ENCODE measurements at places on chromosomes 11 and 22. TPM values are rescaled to one million over a fixed set of nuclear protein-coding genes. Genes with fewer than 3 reads are reported as not detected.

OR6A2 gene
- polyA plus RNA-seq = not detected

ZNF214 gene
- 0.71 TPM for polyA plus RNA-seq

LMO2 gene
- polyA plus RNA-seq = 14.4 TPM

OR6T1 gene
- polyA plus RNA-seq = not detected

ABCG4 gene
- 0.20 TPM for polyA plus RNA-seq

ROBO4 gene
- polyA plus RNA-seq = 31.0 TPM

TEAD1 gene
- polyA plus RNA-seq = 7.0 TPM

FXYD6 gene
- 94.4 TPM for polyA plus RNA-seq

MMP1 gene
- not detected for polyA plus RNA-seq

DDIAS gene
- polyA plus RNA-seq = 1.4 TPM

THRSP gene
- polyA plus RNA-seq = 4.2 TPM

MFRP gene
- not detected for polyA plus RNA-seq

YPEL1 gene
- 4.4 TPM for polyA plus RNA-seq

PATE2 gene
- polyA plus RNA-seq = not detected

DNAJB7 gene
- not detected for polyA plus RNA-seq

HEPN1 gene
- polyA plus RNA-seq = not detected

MRGPRF gene
- polyA plus RNA-seq = 11.5 TPM

DGCR8 gene
- polyA plus RNA-seq = 31.0 TPM

MYEOV gene
- polyA plus RNA-seq = 0.22 TPM

MAPK8IP2 gene
- polyA plus RNA-seq = 4.4 TPM

GLB1L2 gene
- polyA plus RNA-seq = 3.6 TPM

AGBL2 gene
- 11.3 TPM for polyA plus RNA-seq

GDPD4 gene
- not detected for polyA plus RNA-seq

MUC5B gene
- not detected for polyA plus RNA-seq

NRGN gene
- polyA plus RNA-seq = 5.1 TPM

MYBPC3 gene
- polyA plus RNA-seq = 5.8 TPM

HPX gene
- polyA plus RNA-seq = 1.5 TPM

KCNA4 gene
- 6.5 TPM for polyA plus RNA-seq

HSCB gene
- polyA plus RNA-seq = 29.8 TPM

IRAG1 gene
- polyA plus RNA-seq = 7.1 TPM

SIK2 gene
- 10.0 TPM for polyA plus RNA-seq
